ENCODE measurements at places on chromosomes 11 and 22.

DNA sequence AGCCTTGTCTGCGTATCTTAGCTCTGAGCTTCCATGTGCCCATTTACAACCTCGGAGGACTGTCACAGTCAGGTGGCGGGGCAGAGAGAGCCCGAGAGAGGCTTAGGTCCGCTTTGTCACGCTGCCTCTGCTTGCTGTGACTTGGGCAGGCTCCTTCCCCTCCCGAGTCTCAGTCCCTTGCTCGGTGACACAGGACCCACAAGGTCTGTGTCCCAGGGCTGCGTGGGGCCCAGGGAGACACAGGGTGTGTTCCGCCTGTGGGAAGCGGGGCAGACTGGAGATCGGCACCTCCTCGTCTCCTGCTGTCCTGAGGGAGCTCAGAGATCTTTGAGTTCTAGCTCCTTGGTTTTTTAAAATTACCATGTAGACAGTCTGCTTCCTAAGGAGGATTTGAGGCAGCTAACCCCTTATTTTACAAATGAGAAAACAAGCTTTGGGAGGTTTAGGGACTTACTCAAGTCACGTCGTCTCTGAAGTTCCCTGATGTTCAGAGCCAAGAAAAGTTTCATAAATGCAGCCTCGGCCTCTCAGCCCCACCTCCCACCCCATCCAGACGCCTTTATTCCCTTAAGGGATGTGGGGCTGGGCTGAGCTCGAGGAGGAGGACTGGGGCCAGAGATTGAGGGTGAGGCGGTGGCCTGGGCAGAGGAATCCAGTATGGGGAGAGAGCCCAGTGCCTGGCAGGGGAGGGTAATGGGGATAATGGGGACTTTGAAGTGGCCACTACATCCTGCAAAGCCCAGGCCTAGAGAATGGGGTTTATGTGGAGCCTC, 103.6 kb downstream of the NECTIN1 start:
- no peak for DNase-seq

GRCh38 chr22:26642465-26643417, 14.6 kb upstream of the MIAT start:
- peak; percentile 62 for DNase-seq

DNA sequence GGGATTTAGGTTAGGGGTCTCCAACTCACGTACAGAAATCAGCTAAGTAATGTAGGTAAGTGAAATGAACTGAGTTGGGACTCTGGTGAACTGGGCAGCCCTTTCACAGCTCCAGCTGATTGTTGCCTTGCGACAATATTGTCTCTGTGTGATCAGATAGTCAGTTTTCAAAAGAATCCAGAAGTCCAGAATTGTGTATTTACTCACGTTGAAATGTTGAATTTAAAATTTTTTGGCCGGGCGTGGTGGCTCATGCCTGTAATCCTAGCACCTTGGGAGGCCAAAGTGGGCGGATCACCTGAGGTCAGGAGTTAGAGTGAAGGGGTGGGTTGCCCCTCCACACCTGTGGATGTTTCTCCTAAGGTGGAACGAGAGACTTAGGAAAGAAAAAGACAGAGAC, 18.8 kb upstream of the WDR74 start:
- no peak for DNase-seq

- no peak for DNase-seq
Measured at GRCh38 chr11:69076129-69076791, 27.5 kb downstream of the TPCN2 start.

GRCh38 chr11:72788241-72788640, 5.6 kb downstream of the STARD10 start:
- DNase-seq, result no peak

- peak; percentile 9 for DNase-seq
Measured at GRCh38 chr11:32231909-32232493, 141.1 kb downstream of the RCN1 start.

GRCh38 chr11:38667359-38667758, 2069.3 kb upstream of the RAG2 start:
- DNase-seq, result no peak

GRCh38 chr11:64122411-64123410, 43.2 kb downstream of the MACROD1 start:
- DNase-seq, result no peak

GRCh38 chr11:61061081-61061826, 41.0 kb upstream of the CD5 start:
- DNase-seq, result peak; percentile 85

- DNase-seq, result no peak
Measured at GRCh38 chr11:72423840-72424239, 10.5 kb downstream of the CLPB start.

GRCh38 chr11:23087407-23087806, 227.1 kb upstream of the CCDC179 start:
- DNase-seq, result no peak

DNA sequence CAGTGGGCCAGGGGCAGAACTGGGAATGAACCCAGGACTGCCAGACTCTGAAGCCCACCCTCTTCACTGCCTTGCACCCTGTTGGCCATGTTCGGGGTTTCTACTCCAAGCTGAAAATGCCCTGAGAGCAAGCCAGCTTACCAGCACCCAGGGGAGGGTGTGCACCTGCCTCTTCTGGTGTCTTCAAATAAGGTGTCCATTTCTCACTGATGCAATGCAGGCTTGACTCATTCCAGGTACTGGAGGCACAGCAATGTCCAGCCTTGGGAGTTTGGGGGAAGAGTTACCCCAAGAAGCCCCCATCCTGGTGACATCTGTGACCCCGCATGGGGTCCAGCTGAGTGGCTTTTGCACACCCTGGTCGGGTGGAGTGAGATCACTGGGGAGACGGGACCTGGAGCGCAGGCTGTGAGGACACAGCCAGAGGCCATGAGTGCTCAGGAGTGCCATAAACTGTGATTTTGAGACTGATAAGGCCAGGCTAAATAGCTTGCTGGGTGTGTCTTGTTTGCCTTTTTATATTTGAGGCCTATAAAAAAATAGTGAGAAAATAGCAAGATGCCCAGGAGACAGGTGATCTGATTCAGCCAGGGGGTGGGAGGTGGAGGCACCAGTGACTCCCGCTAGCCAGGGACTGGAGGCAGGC, 4.6 kb upstream of the CERK start:
- DNase-seq, result no peak

DNA sequence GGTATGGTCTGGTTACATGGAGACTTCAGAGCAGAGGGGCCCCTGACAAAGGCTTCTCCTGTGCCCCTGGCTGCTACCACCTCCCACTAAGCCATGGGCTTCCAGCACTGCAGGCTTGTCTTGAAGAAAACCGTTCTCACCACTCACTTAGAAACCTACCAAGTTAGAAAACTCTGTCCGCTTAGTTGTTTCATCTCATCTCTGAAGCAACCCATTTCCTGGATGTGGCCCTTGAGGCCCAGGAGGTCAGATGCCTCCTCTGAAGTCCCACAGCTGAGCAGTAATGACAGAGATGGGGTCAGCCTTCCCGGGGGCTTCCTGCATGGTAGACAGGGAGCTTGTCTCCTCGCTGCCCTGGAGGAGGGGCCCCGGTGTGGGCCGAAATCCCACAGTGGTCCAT, 12.9 kb downstream of the CSF2RB start:
- no peak for DNase-seq

- no peak for DNase-seq
Measured at GRCh38 chr11:707817-708420, 1.9 kb downstream of the EPS8L2 start.

DNA sequence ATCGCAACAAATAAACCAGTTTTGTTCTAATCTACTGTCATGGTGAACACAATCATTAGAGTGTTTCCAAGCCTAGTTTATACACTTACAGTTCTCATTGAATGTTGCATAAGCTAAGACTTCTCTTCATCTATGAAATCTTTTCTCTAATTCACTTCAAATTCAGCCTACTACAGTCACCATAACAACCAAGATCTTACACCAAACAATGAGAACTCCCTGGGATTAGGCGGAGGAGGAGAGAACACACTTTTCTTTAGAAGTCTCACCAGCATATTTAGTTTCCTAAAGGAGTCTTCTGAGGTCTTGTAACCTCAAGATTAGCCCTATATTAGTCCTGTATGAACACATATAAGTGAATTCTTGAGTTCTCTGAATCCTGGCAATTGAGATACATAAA, 1889.7 kb downstream of the LRRC4C start:
- no peak for DNase-seq

DNA sequence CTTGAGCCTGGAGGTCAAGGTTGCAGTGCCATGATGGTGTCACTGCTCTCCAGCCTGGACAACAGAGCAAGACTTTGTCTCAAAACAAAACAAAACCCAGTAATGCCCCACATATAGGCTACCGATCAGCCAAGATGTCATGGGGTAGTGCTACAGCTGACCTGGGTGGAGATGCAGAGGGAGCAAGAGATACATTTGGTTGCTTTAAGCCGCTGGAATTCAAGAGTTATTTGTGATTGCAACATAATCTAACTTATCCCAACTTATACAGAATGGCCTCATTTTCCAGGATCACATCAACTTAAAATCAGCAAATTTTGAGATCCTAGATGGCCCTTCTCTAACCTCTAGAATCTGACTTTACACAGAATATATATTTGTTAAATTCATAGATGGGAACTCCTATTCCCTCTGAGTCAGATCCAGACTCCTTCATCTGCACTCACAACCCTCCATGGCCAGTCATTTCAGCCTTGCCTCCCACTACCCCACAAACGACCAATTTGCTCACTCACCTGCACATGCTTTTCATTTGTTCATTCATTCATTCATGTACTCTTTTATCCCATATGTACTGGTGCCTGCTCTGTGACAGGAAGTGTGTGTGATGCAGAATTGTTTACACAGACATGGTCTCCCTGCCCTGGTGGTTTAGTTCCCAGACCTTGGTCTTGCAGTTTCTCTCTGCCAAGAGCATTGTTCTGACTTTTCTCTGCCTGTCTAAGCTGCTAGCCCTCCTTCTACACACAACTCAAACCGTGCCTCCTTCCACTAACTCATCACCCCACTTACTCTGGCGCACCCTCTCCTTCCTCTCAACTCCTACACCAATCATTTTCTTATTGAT, 24.1 kb upstream of the APLNR start:
- DNase-seq, result no peak

- DNase-seq, result no peak
Measured at GRCh38 chr11:123363556-123363955, 66.5 kb upstream of the GRAMD1B start.

GRCh38 chr11:124759266-124760204, 2.6 kb downstream of the ESAM start:
- DNase-seq, result no peak

DNA sequence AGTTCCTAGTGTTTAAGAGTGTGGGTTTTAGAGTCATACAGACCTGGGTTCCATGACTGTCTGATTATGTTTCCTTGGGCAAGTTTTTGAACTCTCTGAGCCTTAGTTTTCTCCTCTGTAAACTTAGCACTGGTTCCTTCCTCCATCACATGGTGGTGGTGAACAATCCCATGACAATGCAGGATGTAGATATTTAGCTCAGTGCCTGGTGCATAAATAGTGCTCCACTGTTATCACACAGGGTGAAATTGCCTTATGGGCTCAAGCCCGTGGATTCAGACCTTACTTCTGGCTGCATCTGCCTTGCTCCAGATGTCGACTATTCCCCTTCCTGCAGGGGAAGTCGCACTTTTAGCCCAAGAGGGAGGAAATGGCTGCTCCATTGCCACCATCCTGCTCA, 62.7 kb downstream of the LDLRAD3 start:
- no peak for DNase-seq

- DNase-seq, result no peak
Measured at GRCh38 chr11:84558085-84558905, 1068.8 kb downstream of the DLG2 start.

GRCh38 chr11:64259533-64260067, 8.3 kb downstream of the PLCB3 start:
- DNase-seq, result no peak

GRCh38 chr11:113436672-113437252, 38.4 kb downstream of the DRD2 start:
- no peak for DNase-seq

DNA sequence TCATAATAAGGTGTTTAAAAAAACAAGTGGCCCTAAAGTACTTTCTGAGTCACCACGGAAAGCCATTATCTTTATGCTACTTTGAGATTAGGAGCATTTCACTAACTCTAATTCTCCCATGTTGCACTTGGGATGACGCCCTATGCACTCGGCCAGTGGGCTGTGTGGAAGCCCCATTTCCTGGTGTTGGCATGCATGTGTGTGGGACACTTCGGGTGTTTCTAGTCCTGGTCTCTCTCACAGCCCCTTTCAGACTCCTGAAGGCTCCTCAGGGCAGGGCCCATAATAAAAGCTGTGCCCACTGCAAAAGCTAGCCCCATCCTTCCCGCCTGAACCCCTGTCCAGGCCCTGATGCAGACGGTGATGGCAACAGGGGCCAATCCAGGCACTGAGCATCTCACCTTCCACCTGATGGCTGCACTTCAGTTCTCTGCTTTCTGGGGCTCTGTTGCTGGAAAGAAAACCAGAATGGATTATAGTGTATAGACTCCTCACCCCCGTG, 14.9 kb upstream of the FXYD2 start:
- no peak for DNase-seq

DNA sequence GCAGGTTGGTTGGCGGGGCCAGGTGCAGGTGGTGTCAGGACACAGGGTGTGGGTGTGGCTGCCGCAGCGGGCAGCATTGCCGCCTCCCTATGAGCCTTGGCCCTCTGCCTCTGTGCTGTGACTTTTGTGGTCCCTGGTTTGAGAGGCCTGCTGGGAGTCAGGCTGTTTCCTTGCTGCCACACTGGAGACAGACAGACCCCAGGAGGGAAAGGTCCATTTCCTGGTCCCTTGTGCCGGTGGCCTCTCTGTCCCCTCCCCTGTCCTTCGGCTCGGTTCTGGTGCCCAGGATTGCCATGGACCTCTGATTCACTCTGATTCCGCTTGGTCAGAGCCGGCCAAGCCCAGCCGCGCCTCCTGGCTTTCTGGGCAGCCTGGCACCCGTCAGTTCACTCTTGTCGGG, 196.9 kb downstream of the TBC1D22A start:
- no peak for DNase-seq

DNA sequence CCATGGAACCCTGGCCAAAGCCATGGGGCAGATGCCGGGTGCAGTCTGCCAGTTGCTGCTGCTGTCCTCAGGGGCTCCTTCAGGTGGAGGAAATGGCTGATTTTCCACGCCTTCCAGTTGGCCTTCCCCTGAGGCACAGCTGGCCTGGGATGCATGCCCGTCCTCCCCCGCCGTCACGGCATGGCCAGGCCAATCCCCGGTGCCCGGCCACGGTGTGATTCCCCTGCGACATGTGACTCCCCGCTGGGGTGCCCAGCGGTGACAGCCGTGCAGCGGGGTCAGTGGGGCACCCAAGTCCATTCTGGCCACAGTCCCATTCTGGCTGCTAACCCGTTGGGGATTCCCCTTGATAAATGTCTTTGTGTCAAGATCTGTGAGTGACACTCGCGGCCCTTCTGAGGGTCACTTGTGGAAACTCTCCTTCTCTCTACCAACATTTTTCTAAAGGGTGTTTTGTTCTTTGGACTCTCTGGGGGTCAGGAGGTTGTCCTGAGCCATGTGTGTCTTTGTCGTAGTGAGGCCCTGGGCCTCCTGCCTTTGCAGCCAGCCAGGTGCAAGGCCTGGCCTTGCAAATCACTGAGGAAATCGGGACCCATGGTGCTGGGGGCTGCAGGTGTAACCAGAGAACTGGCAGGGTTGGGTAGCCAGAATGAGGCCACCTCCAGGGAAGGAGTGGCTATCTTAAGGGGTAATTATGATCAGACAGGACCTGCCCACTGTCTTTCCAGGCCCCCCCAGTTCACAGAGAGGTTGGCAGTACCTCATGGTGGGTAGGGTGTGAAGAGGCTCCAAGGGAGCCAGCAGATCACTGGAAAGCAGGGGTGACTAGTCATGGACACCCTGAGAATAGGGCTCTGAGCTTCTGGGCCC, 37.1 kb downstream of the KCNQ1OT1 start:
- DNase-seq, result no peak

Data from stimulated activated CD4-positive, alpha-beta T cell treated with anti-CD3 and anti-CD28 coated beads, Interleukin-4, amount 100 ng/mL, for 48 hours (primary cell).